Activated B cell treated with CpG ODN at 0.5 μM for 24 hours (primary cell): ENCODE measurements at places on chromosomes 12 and 14. TPM values are rescaled to one million over a fixed set of nuclear protein-coding genes. Genes with fewer than 3 reads are reported as not detected.

DNA sequence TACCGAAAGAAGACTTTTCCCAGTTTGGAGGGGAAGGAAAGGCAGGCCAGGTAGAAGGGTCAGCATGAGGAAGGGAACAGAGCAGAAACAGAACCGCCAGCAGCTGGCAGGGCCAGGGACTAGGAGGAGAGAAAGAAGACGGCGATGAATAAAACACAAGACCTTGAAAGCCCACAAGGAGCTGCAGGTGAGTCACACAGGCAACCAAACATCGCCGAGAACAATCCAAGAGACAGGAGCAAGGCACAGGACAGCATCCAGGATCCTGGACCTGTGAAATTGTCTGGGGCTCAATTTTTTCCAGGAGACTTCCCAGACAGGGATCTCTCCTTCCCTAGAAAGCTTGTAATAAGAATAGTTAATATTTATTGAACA, 47.3 kb downstream of the NUAK1 start:
- H3K27me3 ChIP-seq, result peaks cover 19% of the 10 kb centered on the region
- no peaks in the 10 kb centered on the region for H3K4me1 ChIP-seq
- no peak overlapping the region for H3K4me3 ChIP-seq

DNA sequence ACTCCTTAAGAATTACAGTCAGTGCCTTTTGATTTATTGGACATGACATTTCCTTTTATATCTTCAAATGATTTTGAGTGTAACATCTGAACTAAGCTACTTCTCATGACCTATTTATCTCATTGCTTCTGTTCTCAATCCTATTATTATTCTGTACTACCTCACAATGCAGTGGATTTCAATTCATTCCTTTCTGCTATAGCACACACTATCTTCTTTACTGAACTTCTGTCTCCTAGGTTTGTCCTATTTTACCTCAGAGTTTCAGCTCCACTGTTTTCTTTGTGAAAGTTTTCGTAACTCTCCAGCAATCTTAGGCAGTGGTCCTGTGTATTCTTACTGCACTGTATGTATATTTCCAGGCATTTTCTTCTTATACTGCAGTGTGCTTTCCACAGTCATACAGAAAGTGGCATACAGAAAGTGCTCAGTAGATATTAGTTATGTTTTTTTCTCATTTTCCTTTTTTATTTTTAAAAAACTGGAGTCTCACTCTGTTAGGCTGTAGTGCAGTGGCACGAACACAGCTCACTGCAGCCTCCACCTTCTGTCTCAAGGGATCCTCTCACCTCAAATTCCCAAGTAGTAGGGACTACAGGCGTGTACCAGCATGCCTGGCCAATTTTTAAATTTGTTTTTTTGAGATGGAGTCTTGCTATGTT, 368.6 kb upstream of the RGS6 start:
- DNase-seq, result no peak
- no peak overlapping the region for H3K27ac ChIP-seq
- H3K27me3 ChIP-seq, result no peaks in the 10 kb centered on the region
- H3K4me1 ChIP-seq, result peaks cover 39% of the 10 kb centered on the region
- H3K4me3 ChIP-seq, result no peak overlapping the region

DNA sequence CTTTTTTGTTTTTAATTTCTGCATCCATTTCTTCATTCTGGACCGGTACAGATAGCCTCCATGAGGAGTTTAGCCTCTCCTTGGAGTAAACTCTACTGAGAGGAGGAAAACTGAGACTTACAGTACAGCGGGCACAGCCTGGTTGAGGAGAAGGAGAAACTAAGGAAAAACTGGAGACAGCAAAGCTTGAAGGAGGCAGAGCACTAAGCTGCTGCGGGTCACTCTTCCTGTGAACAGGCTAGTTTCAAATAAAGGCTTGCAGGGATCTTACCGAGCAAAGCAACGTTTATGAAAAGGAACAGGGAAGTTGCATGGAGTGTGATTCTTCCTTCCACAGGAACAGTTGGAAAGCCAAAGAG, 348 bp upstream of the SSTR1 start:
- DNase-seq, result no peak
- H3K27ac ChIP-seq, result no peak overlapping the region
- peaks cover 38% of the 10 kb centered on the region for H3K27me3 ChIP-seq
- H3K36me3 ChIP-seq, result peaks cover 2% of the 10 kb centered on the region
- H3K4me1 ChIP-seq, result no peaks in the 10 kb centered on the region

- no peak overlapping the region for H3K27ac ChIP-seq
- no peaks in the 10 kb centered on the region for H3K36me3 ChIP-seq
- H3K4me1 ChIP-seq, result peaks cover 37% of the 10 kb centered on the region
- no peak overlapping the region for H3K4me3 ChIP-seq
These were observed 99.8 kb downstream of the BTG1 start for GRCh38 chr12:92045852-92046251.

- no peak overlapping the region for H3K27ac ChIP-seq
- H3K4me3 ChIP-seq, result no peak overlapping the region
- no peaks in the 10 kb centered on the region for H3K36me3 ChIP-seq
- H3K27me3 ChIP-seq, result peaks cover 12% of the 10 kb centered on the region
These were observed 182.7 kb downstream of the KTN1 start for GRCh38 chr14:55762595-55763232.

GRCh38 chr14:69878251-69878650, 965 bp upstream of the SMOC1 start:
- H3K4me3 ChIP-seq, result no peak overlapping the region
- H3K36me3 ChIP-seq, result no peaks in the 10 kb centered on the region
- no peaks in the 10 kb centered on the region for H3K4me1 ChIP-seq
- no peak for DNase-seq
- H3K27me3 ChIP-seq, result peaks cover 52% of the 10 kb centered on the region

DNA sequence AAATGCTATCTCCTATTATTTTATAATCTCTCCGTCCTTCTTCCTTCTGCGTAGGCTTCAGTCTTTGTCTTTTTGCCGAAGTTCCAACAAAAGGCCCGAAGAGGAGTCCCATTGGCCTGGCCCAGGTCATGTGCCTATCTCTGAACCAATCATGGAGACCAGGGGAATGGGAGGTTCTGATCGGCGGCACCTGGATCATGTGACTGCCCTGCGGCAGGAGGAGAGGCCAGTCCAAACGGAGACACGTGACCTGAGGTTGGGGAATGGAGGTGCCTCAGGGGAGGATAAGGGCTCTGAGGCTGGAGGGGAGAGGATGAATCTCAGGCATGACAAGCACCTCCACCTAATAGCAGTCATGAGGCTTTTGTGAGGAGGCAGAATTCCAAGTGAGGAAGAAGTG, 86.0 kb downstream of the AACS start:
- DNase-seq, result no peak
- H3K4me3 ChIP-seq, result no peak overlapping the region
- no peak overlapping the region for H3K27ac ChIP-seq
- peaks cover 22% of the 10 kb centered on the region for H3K4me1 ChIP-seq
- H3K36me3 ChIP-seq, result no peaks in the 10 kb centered on the region
- H3K27me3 ChIP-seq, result no peaks in the 10 kb centered on the region

DNA sequence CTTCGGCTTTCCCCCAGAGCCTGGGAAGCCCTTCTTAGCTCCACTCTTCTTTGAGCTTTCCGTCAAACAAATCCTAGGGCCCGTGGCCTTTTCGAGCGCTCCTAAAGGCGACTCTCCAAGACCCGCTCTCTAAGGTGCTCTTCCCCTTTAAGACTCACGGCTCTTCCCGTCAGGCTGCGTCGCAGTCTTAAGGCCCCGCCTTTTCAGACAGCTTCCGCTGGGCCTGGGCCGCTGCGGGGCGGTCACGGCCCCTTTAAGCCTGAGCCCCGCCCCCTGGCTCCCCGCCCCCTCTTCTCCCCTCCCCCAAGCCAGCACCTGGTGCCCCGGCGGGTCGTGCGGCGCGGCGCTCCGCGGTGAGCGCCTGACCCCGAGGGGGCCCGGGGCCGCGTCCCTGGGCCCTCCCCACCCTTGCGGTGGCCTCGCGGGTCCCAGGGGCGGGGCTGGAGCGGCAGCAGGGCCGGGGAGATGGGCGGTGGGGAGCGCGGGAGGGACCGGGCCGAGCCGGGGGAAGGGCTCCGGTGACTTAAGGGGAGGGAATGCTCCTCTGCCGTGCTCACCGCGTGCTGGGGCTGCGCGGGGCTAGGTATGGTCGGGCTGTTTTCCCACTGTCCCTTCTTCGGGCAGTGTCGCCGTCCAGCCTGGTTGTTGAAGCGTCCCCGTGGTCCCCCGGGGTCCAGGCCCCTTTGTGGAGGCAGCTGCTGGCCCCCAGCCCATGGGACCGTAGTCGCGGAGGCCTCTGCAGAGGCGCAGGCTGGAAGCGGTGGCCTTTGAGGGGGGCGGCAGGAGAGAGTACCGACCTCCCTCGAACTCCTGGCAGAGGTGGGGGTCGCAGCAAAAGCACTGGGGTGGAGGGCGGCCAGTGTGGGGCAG, at the start of gene PEX5:
Gene PEX5 (plus strand): TSS at position 289 of the 870 bp plus-strand sequence. CDS start 692 bp downstream, outside the sequence.
- peaks cover 31% of the 10 kb centered on the region for H3K4me1 ChIP-seq
- no peaks in the 10 kb centered on the region for H3K27me3 ChIP-seq
- H3K4me3 ChIP-seq, result peak within 1 kb of the TSS; percentile 92
- peaks cover 26% of the 10 kb centered on the region for H3K36me3 ChIP-seq
- H3K27ac ChIP-seq, result peak within 1 kb of the TSS; percentile 91

DNA sequence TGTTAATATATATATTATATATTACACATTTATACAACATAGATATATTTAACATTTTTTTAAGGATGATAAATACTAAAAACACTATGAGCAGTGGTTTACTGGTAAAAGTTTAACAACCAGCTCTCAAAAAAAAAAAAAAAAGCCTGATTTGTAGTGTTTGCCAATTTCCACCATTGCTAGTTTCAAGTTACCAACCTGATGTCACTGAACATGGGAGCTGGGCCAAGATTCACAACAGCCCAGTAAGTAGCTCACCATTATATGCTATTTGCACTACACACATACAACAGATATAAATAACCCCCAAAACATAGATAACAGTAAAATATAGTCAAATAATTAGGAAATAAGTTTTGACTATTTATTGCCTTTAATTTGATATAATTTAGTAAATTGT, 28.9 kb upstream of the TMX1 start:
- H3K27ac ChIP-seq, result no peak overlapping the region
- H3K36me3 ChIP-seq, result no peaks in the 10 kb centered on the region
- H3K4me1 ChIP-seq, result no peaks in the 10 kb centered on the region
- peaks cover 10% of the 10 kb centered on the region for H3K27me3 ChIP-seq
- DNase-seq, result no peak

GRCh38 chr14:72495668-72496067, 398.2 kb downstream of the DPF3 start:
- H3K4me1 ChIP-seq, result no peaks in the 10 kb centered on the region
- no peak for DNase-seq
- no peaks in the 10 kb centered on the region for H3K36me3 ChIP-seq
- peaks cover 21% of the 10 kb centered on the region for H3K27me3 ChIP-seq
- no peak overlapping the region for H3K27ac ChIP-seq
- no peak overlapping the region for H3K4me3 ChIP-seq

DNA sequence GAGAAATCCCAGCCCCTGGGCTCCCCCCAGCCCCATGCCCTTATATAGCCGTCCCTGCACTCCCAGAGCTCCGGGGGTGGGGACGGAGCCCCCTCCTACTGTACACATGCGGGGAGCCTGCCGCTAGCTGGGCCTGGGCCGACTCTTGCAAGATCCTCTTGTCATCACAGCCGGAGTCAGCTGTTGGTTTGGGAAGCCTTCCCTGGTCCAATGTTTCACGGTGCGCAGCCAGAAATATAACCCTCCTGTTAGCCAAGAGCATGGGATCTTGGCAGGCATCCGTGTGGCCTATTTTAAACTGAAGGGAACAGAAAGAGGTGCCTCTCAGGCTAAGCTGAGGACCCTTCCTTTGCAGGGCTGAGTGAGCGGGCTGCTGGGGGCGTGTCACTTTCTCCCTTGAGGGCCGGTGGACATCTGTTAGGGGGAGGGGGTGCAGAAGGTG, 175.3 kb downstream of the TSPAN9 start:
- no peak overlapping the region for H3K4me3 ChIP-seq
- H3K27ac ChIP-seq, result no peak overlapping the region
- no peak for DNase-seq
- no peaks in the 10 kb centered on the region for H3K27me3 ChIP-seq

DNA sequence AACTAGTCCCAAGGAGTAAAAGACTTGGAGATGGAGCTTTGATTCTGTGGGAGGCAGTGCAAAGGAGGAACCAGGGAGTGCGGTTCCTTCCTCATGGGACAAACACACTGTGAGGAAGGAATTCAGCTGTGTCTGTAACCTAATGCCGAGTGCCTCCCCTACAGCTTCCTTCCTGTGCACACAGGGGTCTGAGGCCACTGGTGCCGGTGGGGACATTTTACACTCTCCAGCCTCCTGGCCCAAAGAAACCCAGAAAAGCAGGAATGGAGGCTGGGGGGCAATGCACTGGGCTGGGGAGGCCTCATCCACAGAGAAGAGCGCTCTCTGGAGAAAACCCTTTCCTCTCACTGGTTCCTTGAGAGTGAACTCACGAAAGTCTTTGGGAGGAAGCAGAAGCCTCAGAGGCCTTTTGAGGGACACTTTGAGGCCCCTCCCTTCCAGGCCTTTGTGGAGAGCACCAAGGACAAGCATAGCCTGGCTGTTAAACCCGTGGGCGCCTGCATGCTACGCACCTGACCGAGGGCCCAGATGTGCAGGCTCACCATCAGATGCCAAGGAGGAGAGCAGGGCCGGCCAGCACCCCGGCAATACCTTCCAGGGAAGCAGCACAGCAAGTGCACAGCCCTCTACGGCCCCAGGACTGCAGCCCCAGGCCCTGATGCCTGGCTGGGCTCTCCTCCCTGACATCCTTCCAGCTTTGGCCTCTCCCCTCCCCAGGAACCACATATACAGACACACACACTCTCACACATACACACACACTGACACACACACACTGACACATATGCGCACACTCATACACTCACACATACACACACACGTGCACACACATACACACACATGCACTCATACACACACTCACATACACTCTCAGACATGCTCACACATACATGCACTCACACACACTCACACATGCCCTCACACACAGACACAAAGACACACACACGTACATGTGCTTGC, 52.0 kb downstream of the NFKBIA start:
- H3K27me3 ChIP-seq, result peaks cover 3% of the 10 kb centered on the region
- no peaks in the 10 kb centered on the region for H3K36me3 ChIP-seq
- no peak for DNase-seq

DNA sequence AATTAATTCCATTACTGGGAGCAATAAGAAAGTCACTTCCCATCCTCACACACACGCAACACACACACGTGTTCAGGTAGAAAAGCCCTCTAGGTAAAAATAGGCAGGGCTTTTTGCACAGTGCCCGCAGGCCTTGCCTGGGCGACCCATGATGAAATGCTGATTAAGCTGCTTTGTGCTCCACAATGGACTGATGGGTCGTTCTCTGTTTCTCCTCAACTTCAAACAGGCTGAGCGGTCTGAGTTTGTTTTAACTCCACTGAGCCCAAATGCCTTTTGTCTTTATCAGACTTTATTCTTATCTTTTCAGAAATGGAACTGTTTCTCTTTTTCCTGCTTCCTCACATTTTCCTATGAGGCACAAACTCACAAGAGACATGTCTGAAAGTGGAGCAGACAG, 9.4 kb upstream of the DACT1 start:
- H3K27me3 ChIP-seq, result peaks cover 3% of the 10 kb centered on the region
- no peak overlapping the region for H3K4me3 ChIP-seq
- no peak for DNase-seq

DNA sequence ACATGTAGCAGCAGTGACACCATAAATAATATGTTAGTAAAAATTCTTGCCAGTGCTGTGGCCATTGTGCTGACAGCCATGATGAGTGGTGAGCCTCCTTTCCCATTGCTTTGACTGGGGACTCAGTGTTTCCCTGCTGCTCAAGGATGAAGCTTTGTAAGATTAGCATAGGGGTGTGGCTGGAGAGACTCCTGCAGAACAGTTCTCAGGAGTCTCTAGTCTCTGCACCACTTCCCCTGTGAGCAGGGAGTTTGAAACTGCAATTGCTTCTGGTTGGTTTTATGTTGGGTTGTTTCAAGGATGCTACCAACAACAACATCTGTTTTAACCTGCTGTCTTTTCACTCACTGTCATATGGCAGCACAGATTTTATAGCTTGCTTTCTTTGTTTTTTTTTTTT, 41.4 kb downstream of the ZC3H14 start:
- H3K4me1 ChIP-seq, result peaks cover 17% of the 10 kb centered on the region
- no peak overlapping the region for H3K4me3 ChIP-seq
- H3K27me3 ChIP-seq, result no peaks in the 10 kb centered on the region
- H3K36me3 ChIP-seq, result peaks cover 86% of the 10 kb centered on the region

TMEM30B gene
- total RNA-seq, result not detected in 2 replicates

GLRX5 gene
- total RNA-seq, result 20.5 and 22.4 TPM in 2 replicates
